Ureter (tissue), 1 donor: ENCODE measurements at places on chromosomes 4 and X. TPM values are rescaled to one million over a fixed set of nuclear protein-coding genes. Genes with fewer than 3 reads are reported as not detected.

Gene MAGEA9B
- not detected for total RNA-seq

Gene GLOD5
- total RNA-seq, result not detected

Gene YIPF6
- total RNA-seq, result 41.3 TPM

Gene OGT
- 225 TPM for total RNA-seq

Gene FRMD7
- total RNA-seq, result 1.6 TPM

Gene MID1
- 31.8 TPM for total RNA-seq

Gene KLHL4
- 0.49 TPM for total RNA-seq

Gene TMPRSS11F
- total RNA-seq, result not detected
